Fibroblast of lung (primary cell): ENCODE measurements at places on chromosomes 12 and 14. TPM values are rescaled to one million over a fixed set of nuclear protein-coding genes. Genes with fewer than 3 reads are reported as not detected.

Gene C1S
- 997 and 1,549 TPM in 2 replicates for total RNA-seq

Gene CLEC12A
- not detected in 2 replicates for total RNA-seq

DNA sequence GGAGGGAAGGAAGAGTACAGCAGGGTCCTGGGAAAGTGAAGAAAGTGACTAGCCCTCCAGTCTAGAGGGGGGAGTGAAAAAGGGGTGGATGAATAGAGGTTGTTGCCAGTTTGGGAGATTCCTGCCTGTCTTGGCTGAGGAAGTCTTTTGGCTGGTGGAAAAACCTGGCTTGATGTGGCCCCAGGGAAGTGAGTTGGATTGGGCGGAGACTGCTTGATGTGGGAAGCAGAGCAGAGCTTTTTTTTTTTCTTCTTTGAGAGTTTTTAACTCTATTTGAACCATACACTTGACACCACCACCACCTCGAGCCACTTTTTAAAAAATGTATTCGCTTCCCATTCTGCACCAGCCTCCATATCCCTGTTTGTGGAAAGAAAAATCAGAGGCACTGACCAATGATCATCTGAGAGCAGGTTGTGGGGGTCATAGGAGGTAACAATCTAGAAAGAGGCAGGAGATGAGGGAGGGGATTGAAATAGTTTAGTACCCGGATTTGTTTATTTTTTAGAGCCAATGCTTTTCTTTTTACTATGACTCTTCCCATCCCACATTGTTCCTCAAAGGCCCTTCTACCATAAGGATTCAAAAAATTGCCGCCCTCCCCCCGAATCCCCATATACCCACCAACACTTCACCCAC is 690 bp upstream of the DTX3 start:
- peak; percentile 63 for DNase-seq

- DNase-seq, result peak; percentile 74
These were observed 466 bp downstream of the KICS2 start for GRCh38 chr12:64221651-64222008.

DNA sequence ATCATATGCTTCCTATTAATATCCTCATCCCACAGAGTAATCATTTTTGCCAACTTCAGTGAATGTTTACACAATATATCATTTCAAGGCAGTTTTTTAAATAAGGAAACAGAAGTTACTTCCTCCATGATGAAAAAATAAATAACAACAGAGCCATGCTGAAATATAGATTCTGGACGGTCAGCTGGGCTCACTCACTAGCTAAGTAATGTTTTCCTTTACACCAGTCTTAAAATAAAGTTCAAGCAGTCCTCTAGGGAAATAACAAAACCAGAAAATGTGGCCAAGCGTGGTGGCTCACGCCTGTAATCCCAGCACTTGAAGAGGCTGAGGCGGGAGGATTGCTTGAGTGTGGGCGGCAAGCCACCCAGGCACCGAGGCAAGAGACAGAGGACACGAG is 28.7 kb downstream of the AICDA start:
- DNase-seq, result no peak

DNA sequence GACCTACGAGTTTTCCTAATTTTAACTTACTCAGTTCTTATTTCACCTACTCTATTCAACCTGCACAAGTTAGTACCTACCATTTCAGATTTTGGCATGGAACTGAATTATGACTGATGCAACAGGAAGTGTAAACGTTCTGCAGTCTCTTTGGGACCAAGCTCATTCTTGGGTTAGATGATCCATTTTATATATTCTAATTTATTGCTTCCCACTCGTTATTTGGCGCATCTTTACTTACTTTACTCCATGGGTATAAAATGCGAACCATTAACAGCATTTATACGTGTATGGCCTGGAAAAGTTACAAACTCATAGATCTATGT is 1.0 kb upstream of the EML1 start:
- no peak for DNase-seq
